Activated T-cell treated with anti-CD3 and anti-CD28 coated beads for 4 hours (primary cell): ENCODE measurements at places on chromosomes 3 and 15.
A peak's percentile ranks its signal among the peaks of the same experiment; 100 is the strongest.

DNA sequence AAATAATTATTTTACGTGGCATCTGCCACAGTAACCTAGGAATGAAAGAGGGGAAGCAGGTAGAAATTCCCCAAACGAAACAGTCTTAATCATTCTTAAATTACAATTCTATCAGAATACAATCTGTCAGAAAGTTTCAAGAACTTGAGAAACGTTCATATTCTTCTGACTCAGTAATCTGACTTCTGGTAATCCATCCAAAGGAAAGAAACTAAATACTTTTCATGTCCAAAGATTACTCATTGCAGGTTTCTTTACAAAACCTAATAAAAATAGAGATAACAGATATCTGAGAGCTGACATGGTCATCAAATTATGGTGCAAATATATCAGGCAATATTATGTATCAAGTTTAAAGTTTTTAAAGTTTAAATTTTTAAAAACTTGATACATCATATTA is 109.4 kb downstream of the DLG1 start:
- DNase-seq: no peak

- no peak for DNase-seq
Observed at GRCh38 chr15:99058421-99058870, 46.4 kb upstream of the SYNM start.

DNA sequence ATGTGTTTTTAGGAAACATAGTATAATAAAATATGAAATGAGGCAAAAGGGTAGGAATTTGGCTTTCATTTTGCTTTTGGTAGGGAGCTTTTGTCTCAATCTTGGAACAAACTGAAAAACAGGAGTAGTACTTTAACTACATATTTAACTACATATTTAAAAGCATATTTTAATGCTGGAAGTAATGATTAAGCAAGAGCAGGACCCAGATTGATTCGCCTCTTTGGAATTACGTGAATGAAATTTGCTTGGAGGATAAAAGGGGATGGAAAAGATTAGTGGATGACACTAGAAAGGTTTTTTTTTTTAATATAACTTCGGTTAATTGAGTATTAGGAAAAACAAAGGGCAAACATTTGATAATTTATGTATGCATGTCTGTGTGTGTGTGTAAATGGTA is 11.2 kb upstream of the TMEM212 start:
- DNase-seq: no peak

- DNase-seq: no peak
Observed at GRCh38 chr15:60390871-60391501, 6.8 kb downstream of the ANXA2 start.

GRCh38 chr15:58622877-58623276 is 126.6 kb downstream of the ADAM10 start:
- no peak for DNase-seq

DNA sequence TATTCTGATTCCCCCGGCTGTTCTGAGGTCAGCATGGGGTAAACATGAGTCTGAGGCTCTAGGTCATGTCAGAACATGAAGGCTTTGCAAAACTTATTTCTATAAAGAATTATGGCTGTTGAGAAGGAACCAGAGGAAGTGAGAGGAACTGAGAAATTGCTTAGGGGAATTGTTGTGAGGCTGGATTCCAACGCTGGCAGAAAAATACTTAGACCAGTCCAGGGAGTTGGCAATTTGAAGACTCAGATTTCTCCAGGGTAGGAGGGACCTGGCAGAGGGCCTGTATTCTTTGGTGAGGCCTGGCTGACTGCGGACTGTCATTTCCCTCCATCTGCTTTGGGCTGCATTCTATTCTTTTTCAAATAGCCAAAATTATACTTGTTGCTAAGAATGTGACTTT is 155.5 kb downstream of the PLD1 start:
- DNase-seq: no peak

- no peak for DNase-seq
Observed at GRCh38 chr3:176740906-176741663, 456.2 kb downstream of the TBL1XR1 start.

GRCh38 chr15:98873441-98874218 is 134.0 kb downstream of the PGPEP1L start:
- no peak for DNase-seq

- DNase-seq: no peak
Observed at GRCh38 chr3:10099041-10099440, 9.0 kb downstream of the FANCD2OS start.

- DNase-seq: no peak
Observed at GRCh38 chr3:48762816-48763215, 45.8 kb upstream of the IP6K2 start.

DNA sequence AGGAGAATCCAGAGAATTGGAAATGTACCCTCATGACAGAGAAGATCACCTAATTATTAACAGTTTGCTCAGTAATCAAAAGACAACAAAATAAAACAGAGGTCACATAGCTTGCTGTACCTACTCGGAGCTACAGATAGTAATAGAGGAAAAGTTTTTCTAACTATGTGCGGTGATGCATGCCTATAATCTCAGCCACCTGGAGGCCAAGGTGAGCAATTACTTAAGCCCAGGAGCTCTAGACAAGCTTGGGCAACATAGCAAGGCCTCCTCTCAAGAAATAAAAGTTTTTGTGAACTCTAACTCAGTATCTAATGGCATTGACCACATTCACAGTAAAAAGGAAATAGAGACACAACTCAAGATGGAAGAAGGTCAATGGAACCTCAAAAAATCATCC is 243.6 kb downstream of the ATP8B4 start:
- no peak for DNase-seq

GRCh38 chr3:32937331-32937730 is 14.1 kb upstream of the CCR4 start:
- no peak for DNase-seq

GRCh38 chr3:194333212-194333980 is 17.7 kb downstream of the CPN2 start:
- peak; percentile 86 for DNase-seq

GRCh38 chr3:28841441-28841840 is 439.4 kb upstream of the RBMS3 start:
- no peak for DNase-seq
